ENCODE measurements at places on chromosomes 4 and X.

DNA sequence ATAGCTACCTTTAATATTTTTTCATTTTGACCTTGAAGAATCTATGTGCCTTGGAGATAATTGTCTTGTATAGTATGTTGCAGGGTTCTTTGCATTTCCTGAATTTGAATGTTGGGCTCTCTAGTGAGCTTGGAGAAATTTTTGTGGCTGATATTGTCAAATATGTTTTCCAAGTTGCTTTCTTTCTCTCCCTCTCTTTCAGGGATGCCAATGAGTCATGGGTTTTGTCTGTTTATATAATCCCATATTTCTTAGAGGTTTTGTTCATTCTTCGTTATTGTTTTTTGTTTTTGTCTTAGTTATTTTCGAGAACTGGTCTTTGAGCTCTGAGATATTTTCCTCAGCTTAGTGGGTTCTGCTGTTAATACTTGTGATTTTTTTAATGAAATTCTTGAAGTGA lies 20.7 kb downstream of the RAB40AL start:
- no peak for DNase-seq

GRCh38 chr4:62460329-62460728 lies 1260.2 kb downstream of the ADGRL3 start:
- DNase-seq = no peak

- peak; percentile 89 for DNase-seq
Measured at GRCh38 chrX:112840382-112841113, at the start of gene AMOT. TSS of gene AMOT (minus strand) at chrX:112840831. CDS start at chrX:112823126, 17,705 bp downstream.

- DNase-seq = no peak
Measured at GRCh38 chrX:53305996-53306937, 24.9 kb upstream of the IQSEC2 start.

DNA sequence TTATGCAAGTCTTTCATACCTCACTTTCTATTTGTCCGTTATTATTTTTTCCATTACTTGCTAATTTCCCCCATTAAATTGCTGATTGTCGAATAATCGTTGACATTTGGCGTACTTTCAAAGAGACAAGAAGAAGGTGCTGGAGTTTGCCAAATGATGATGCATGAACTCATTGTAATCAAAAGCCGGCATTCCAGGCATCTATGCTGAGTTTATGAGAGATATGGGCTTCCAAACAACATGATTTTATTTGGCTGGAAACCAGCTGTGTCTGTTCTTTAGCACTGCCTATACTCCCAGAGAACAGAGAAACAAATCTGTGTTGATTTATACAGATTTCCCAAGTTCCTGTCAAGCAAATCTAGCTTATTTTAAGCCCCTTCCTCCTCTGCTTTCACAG lies 80.8 kb upstream of the RPS6KA3 start:
- no peak for DNase-seq

All from NCI-H1436 (cell line).